ENCODE measurements at places on chromosomes 4 and X.
A peak's percentile ranks its signal among the peaks of the same experiment; 100 is the strongest.

GRCh38 chr4:155676430-155676825, 9.8 kb downstream of the GUCY1A1 start:
- no peak for DNase-seq

- DNase-seq, result no peak
Measured at GRCh38 chrX:79477691-79478090, 110.6 kb upstream of the ITM2A start.

GRCh38 chrX:44529310-44529709, 13.3 kb downstream of the FUNDC1 start:
- DNase-seq, result no peak

DNA sequence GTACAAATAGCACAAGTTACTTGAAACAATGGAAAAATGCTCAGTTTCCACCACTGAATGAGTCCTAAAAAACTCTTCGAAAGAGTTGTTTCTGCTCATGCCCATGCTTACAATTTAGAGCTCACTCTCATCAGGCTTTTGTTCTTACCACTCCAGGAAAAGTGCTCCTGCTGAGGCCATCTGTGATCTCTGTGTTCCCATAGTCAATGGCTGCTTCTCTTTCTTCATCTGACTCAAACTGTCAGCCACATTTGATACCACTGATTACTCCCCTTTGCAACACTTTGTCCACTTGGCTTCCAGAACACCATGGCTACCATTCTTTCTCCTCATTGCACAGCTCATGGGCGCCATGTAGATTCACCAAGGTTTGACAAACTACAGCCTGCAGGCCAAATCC, 80.0 kb upstream of the SLC34A2 start:
- DNase-seq, result no peak

DNA sequence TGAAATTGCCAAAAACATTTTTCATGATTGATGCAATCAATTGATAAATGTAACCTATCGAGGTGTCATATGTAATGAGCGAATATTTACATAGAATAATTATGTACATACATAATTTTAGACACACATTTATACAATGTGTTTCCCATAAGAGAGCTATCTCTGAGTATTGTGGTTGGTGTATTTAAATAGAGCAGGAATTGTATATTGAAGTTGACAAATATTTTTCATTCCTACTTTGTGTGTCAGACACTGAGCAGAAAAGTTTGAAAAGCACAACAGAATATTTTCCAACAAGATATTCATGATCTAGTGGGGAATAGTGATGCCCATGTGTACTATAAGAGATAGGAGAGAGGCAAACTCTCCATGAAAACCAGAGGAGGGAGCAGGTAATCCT, 295.2 kb downstream of the ANKRD50 start:
- DNase-seq, result no peak

- no peak for DNase-seq
Measured at GRCh38 chr4:173526724-173527102, 3.3 kb downstream of the HAND2 start.

DNA sequence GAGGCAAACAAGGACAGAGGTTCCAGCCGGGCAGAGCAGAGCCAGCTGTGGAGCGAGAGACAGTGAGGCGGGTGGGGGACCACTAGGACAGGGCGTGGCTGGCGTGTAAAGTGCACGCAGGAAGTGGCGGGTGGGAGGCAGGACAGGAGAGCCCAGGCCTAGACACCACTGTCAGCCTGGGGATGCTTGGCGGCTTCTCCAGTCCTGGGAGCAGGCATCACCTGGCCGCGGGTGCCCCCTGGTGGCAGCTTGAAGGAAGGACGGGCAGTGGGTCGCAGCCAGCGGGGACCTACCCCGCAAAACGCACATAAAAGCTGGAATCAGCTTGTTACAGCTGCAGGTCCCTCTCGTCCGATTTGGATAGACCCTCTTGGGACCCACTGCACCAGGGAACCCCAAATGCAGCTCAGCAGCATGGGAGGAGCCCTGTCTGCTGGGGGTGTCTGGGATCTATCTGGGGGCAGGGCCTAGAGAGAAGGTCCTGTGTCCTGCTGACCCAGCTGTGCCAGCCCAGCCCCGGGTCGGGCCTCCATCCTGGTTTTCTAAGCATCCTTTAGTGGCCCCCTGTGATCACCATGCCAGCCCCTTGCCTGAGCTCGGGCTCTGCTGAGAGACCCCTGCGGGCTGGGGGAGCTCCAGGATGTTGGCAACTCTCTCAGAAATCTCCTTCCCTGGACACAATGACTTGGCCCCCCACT, 57.7 kb downstream of the WFS1 start:
- DNase-seq, result peak; percentile 42

- DNase-seq, result no peak
Measured at GRCh38 chr4:1235381-1236102, 13.4 kb downstream of the CTBP1 start.

DNA sequence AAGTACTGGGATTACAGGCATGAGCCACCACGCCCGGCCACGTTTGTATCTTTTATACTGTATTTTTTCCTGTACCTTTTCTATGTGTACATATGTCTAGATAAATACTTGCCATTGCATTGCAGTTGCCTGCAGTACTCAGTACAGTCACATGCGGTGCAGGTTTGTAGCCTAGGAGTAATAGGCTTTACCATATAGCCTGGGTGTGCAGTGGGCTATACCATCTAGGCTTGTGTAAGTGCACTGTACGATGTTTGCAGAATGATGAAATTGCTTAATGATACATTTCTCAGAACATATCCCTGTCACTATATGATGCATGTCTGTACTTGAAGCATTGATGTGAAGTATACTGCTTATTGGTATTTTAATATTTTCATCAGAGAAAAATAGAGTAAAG, 115.4 kb upstream of the PUDP start:
- no peak for DNase-seq

GRCh38 chr4:7435471-7436061, 836 bp upstream of the PSAPL1 start:
- DNase-seq, result no peak

DNA sequence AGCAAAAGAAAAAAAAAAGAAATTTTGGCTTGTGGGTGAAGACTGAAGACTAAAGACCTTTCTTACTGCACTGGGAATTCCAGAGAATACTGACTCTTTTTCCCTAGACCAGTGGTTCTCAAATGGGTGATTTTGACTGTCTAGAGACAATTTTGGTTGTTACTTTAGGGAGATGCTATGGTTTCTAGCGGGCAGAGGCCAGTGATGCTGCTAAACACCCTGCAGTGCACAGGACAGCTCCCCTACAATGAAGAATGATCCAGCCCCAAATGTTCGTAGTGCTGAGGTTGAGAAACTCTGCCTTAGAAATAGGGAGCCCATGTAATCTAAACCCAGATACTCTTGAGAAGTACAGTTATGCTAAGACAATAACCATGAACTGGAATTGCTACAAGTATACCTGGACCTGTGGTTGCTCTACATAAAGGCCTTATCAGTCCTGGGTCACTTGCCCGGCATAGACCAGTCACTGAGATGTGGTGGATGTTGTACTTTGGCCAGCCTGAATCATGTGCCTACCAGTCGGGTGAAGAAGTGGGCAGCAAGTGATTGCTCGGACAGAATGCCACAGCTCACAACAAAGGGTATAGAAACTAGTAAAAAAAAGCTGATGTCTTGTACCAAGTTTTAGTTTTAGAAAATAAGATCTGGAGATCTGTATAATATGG, 16.0 kb downstream of the ARHGAP10 start:
- no peak for DNase-seq

GRCh38 chr4:175412161-175412560, 399.9 kb downstream of the GPM6A start:
- no peak for DNase-seq
